Upper lobe of right lung (tissue), 1 donor: ENCODE measurements at places on chromosomes 11 and 22. TPM values are rescaled to one million over a fixed set of nuclear protein-coding genes. Genes with fewer than 3 reads are reported as not detected.
A peak's percentile ranks its signal among the peaks of the same experiment; 100 is the strongest.

DNA sequence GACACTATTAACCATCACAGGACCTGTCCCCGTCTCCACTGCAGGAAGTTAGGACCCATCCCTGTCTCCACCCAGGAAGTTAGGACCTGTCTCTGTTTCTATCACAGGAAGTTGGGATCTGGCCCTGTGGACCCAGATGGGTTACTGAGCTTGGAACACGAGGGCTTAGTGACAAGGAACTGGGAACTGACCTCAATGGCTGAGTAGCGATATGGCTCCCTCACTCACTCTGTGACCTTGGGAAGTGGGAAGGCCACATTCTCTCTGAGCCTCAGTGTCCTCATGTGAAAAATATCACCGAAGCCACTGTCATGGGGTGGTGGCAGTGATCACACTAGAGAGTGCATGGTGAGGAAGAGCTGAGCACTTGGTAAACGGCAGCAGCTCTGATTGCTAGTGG is 59.4 kb downstream of the FBLN1 start:
- H3K4me1 ChIP-seq: no peaks in the 10 kb centered on the region
- DNase-seq: no peak
- H3K27ac ChIP-seq: no peak overlapping the region
- H3K27me3 ChIP-seq: peaks cover 4% of the 10 kb centered on the region

DNA sequence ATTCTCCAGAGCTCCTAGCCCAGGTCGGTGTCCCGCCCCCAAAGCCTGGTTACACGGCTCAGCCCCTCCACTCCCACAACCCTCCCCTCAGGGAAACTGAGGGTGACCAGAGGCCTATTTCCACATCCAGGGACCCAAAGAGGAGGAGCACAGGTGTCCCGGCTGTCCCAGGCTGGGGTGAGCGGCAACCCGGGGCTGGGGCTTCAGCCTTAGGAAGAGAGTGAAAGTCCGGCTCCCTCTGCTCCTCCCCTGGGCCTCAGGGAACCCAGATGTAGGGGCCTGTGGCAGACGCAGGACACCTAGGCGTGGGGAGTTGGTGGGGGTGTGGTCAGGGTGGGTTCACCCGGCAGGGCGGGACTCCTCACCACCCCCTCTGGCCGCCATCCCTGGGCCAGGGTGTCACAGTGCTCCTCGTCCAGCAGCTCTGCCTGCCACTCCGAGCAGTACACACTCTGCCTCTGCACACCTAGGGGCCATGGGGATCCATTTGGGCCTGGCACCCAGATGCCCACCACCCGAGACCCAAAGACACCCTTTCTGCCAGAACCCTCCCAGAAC is 63.1 kb downstream of the ARFGAP3 start:
- no peaks in the 10 kb centered on the region for H3K27me3 ChIP-seq
- no peak overlapping the region for H3K4me3 ChIP-seq
- H3K36me3 ChIP-seq: peaks cover 27% of the 10 kb centered on the region

Gene OR52A1
- total RNA-seq: not detected

DNA sequence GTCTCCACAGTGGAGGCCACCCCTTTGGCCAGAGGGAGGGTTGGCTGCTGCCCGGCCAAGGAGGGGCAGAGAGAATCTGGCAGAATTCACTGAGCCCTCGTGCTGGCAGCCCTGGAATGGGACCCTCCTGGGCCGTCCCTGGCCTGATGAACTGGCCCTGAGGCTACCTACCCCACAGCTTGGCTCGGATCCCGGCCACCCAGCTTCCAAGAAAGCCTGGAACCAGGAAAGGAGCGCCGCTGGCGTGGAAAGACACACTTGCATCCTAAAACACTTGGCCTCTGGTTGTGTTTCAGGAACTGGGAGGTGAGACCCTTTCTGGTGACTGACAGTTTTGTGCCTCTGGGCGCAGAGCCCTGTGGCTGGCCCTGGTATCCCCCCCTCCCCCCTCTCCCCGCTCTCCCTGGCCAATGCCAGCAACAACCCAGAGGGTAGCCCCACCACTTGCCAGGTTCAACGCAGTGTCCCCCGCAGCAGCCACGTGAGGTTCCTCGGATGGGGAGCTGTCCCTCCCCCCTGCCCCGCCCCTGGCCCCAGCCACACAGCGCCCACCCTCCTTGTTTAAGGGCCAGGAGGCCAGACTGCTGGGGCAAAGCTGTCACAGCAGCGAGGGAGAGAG is 693 bp downstream of the NFAM1 start:
- peak overlapping the region; percentile 36 for H3K27ac ChIP-seq
- peaks cover 7% of the 10 kb centered on the region for H3K4me1 ChIP-seq
- H3K36me3 ChIP-seq: no peaks in the 10 kb centered on the region
- peak overlapping the region; percentile 29 for H3K4me3 ChIP-seq
- H3K27me3 ChIP-seq: peaks cover 12% of the 10 kb centered on the region

DNA sequence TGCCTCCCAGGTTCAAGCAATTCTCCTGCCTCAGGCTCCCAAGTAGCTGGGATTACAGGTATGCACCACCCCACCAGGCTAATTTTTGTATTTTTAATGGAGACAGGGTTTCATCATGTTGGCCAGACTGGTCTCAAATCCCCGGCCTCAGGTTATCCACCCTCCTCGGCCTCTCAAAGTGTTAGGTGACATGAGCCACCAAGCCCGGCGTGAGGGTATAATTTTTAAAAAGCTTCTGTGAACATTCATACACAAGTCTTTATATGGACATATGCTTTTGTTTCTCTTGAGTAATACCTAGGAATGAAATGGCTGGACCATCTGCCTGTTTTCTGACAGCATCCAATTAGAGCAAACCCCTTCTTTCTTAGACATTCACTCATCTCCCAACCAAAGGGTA is 14.3 kb upstream of the NAALAD2 start:
- H3K4me1 ChIP-seq: no peaks in the 10 kb centered on the region
- no peak overlapping the region for H3K27ac ChIP-seq
- H3K27me3 ChIP-seq: no peaks in the 10 kb centered on the region
- DNase-seq: no peak

Gene NDUFA6
- total RNA-seq: 46.2 TPM

DNA sequence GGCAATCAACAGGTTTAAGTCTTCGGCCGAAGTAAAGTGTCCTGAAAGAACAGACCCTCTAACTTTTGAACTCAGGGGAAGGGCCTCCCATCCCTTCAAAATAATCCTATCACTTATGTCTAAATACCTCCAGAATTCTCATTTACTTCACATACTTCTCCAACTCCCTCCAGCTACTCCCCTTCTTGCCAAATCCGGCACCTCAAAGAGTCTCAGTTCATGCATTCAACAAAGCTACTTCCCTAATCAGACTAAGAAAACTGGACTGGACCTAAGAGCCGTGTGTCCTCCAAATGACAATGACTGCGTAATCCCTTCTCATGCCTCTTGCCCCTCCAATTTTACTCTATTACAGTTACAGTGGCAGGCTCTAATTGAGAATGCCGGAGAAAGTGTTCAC is 1.3 kb downstream of the DDB1 start:
- H3K4me3 ChIP-seq: peak overlapping the region; percentile 97
- peaks cover 39% of the 10 kb centered on the region for H3K36me3 ChIP-seq
- no peak for DNase-seq
- no peak overlapping the region for H3K27ac ChIP-seq

DNA sequence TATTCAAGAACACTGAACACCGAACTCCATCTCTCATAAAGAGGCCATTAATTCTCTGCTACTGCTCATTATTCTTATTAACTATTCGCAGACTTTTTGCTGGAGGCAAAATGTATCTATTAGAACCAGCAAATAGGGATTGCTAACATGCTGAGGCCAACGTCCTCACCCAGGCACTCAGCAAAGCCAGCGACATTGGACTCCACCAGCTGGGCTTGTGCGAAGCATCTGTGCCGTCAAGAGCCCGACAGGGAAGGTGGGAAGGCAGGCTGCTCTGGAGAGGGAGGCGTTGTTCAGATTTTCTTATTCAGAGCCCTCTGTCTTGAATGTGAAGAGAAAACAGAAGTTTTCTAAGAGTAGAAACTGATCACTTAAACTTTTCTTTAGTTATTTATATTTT is 615.6 kb upstream of the KIRREL3 start:
- no peak overlapping the region for H3K27ac ChIP-seq
- no peak overlapping the region for H3K4me3 ChIP-seq
- no peak for DNase-seq
- H3K4me1 ChIP-seq: no peaks in the 10 kb centered on the region
- no peaks in the 10 kb centered on the region for H3K36me3 ChIP-seq

Gene ANGPTL5
- 0.23 TPM for total RNA-seq

DNA sequence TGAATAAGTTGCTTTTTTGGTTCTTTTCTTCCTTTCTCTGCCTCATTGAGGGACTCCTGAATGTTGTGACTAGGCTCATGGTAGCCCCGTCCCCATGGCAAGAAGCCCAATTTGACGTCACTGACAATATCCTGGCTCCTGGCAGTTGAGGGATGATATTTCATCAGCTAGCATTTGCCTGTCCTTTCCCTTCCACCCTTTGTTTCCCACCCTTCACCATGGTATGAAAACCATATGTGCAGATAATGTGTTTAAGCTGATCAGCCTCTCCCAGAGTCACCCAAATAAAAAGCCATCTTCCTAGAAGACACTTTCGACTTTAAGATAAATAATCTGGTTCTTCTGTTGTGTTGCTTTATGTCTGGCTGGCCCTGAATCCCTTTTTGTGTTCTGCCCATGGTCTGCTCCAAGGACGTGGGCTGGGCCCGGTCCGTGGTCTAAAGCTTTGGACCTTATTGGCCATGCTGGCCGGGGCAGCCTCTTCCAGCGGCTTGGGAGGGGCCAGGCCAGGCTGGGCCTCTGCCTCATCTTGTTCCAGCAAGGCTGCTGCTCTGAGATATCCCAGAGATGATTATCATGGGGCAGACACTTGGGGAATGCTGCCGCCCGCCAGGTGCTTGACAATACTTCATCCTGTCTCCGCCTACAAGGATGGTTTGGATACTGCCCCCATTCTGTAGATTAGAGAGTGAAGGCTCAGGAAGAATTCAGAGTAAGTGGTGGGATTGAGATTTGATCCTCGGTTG is 5.1 kb downstream of the TSPAN18 start:
- no peak overlapping the region for H3K4me3 ChIP-seq
- no peak for DNase-seq
- no peaks in the 10 kb centered on the region for H3K36me3 ChIP-seq
- H3K4me1 ChIP-seq: peaks cover 10% of the 10 kb centered on the region
- peaks cover 10% of the 10 kb centered on the region for H3K27me3 ChIP-seq

DNA sequence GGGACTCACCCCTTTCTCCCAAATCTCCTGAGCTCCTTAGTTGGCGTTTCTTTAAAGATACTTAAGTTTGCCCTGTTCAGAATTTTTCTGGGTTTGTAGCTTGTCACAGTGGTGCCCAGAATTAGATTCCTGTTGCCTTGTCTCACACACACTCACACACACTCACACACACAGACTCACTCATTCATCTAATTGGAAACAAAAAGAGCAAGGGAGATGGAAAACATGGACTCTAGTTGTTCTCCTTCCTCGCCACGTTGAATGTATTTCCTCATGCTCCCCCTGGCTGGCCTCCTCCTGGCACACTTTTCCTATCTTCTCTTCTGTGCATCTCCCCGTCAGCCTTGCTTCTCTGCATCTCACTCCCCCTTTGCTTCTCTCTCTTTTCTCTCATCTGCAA is 752.3 kb downstream of the NTM start:
- H3K27me3 ChIP-seq: peaks cover 6% of the 10 kb centered on the region
- H3K4me3 ChIP-seq: no peak overlapping the region
- no peak for DNase-seq
- no peaks in the 10 kb centered on the region for H3K36me3 ChIP-seq
- H3K27ac ChIP-seq: no peak overlapping the region
- H3K4me1 ChIP-seq: peaks cover 10% of the 10 kb centered on the region

Gene CDKN1C
- 42.1 TPM for total RNA-seq

DNA sequence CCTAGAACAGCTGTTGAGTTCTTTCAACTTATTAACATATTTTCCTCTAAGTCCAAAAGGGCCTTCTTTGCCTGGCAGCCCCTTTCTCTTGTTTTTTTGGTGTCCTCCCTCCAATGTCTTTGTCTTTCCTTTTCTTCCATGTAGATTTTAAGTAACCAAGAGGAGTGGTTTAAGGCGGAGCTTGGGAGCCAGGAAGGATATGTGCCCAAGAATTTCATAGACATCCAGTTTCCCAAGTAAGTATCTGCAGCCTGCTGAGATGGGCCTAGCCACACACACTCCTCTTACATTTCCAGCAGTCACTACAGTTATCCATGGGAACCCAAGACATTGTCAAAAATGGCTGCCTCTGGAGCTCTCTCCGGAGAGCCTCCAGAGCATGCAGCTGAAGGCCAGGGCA is 4.5 kb upstream of the TMA7B start:
- H3K4me1 ChIP-seq: peaks cover 9% of the 10 kb centered on the region
- H3K36me3 ChIP-seq: no peaks in the 10 kb centered on the region
- H3K4me3 ChIP-seq: no peak overlapping the region

Gene STK33
- total RNA-seq: 9.4 TPM

DNA sequence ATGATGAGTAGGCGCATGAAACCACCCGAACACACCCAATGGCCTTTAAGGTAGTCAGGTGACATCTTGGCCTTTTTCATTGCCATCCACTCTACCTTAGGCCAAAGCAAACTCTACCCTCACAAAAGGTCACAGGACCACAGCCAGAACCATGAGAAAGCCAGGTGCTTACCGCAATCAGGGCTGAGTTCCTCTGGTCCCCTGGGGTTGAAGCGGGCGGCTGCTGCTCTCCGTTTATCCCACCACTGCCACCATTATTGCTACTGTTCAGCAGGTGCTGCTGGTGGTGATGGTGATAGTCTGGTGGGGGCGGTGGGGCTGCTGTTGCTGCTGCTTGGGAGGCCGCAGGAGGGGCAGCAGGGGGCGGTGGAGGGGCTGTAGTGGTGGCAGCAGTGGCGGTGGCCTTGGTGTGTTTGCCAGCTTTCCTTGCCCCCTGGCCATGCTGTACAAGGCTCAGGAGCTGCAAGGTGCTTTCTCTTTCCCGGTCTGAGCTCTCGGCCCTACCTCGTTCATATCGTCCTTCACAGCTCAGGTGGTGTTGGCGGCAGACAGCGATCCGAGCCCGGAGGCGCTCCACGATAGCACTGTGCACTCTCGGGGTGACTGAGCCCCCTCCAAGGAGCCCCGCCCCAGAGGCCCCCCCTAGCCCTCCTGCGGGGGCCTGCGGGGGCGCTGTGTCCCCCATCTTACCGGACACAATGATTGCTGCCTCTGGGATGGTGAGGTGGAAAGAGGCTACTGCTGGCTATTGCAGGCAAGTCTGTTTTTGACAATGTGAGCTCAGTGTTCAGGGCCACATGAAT is 1.6 kb downstream of the MAML2 start:
- peak; percentile 83 for DNase-seq
- no peaks in the 10 kb centered on the region for H3K27me3 ChIP-seq
- peak overlapping the region; percentile 80 for H3K27ac ChIP-seq
- peak overlapping the region; percentile 80 for H3K4me3 ChIP-seq

Gene GALR3
- not detected for total RNA-seq

- H3K36me3 ChIP-seq: no peaks in the 10 kb centered on the region
- no peaks in the 10 kb centered on the region for H3K4me1 ChIP-seq
- H3K4me3 ChIP-seq: no peak overlapping the region
- no peaks in the 10 kb centered on the region for H3K27me3 ChIP-seq
Measured at GRCh38 chr11:9606809-9607510, 33.5 kb downstream of the WEE1 start.

Gene IGF2
- total RNA-seq: 8.8 TPM

- H3K27ac ChIP-seq: no peak overlapping the region
- no peaks in the 10 kb centered on the region for H3K36me3 ChIP-seq
- no peaks in the 10 kb centered on the region for H3K27me3 ChIP-seq
- DNase-seq: peak; percentile 80
- no peak overlapping the region for H3K4me3 ChIP-seq
Measured at GRCh38 chr11:75214411-75214821, 26.2 kb upstream of the TPBGL start.

- no peak overlapping the region for H3K4me3 ChIP-seq
- no peaks in the 10 kb centered on the region for H3K36me3 ChIP-seq
- H3K4me1 ChIP-seq: no peaks in the 10 kb centered on the region
- no peaks in the 10 kb centered on the region for H3K27me3 ChIP-seq
- H3K27ac ChIP-seq: no peak overlapping the region
Measured at GRCh38 chr22:26295563-26296126, 126.4 kb downstream of the SEZ6L start.
